ENCODE measurements at places on chromosomes 6 and 20. TPM values are rescaled to one million over a fixed set of nuclear protein-coding genes. Genes with fewer than 3 reads are reported as not detected.

- no peak for ATAC-seq
These were observed 900.0 kb downstream of the KIF16B start for GRCh38 chr20:15673206-15673605.

GRCh38 chr6:27138837-27139755 is 108.4 kb upstream of the PRSS16 start:
- peak; percentile 75 for ATAC-seq

GRCh38 chr20:47350181-47350550 is 6.3 kb downstream of the ZMYND8 start:
- no peak for ATAC-seq

Gene COL11A2
- total RNA-seq, result 0.50 TPM

Measured in gastroesophageal sphincter (tissue), 4 donors.